HEK293T (cell line): ENCODE measurements at places on chromosomes 3 and 15.

DNA sequence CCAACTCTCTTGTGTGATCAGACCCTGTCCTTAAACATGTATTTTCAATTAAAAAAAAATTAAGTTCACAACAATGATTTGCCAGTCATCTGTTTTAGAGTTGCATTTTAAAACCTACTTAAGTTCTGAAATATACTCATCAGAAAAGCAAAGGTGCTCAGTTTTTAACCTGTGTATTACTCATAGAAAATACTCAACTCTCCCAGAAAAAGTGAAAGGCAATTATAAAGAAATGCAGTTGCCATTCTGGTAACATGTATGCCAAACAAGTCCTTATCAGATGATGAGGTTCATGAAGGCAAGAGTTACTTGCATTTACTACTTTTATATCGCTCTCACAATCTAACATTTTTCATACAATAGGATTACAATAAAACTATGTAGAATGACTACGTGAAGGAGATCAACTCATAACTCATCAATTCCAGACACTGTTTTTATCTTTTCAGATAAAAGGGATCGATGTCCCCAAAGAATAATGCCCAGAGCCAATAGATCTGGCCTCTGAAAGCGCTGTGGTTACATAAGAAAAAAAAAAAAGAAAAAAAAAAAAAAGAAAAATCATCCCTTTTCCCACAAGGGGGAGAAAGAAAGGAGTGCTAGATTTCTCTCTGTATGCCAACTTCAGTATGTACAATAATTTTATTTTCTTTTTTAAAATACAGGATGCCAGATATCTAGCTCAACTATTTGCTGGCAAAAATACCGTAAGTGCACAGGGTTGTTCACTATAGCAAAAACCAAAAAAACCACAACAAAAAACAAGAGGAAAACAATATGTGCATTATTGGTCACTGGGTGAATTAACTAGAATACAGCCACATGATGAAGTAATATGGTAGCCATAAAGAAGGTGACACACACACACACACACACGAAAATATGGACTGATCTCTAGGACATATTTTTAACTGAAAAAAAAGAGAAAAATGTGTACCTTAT, 137.4 kb downstream of the NR1I2 start:
- no peak for DNase-seq

DNA sequence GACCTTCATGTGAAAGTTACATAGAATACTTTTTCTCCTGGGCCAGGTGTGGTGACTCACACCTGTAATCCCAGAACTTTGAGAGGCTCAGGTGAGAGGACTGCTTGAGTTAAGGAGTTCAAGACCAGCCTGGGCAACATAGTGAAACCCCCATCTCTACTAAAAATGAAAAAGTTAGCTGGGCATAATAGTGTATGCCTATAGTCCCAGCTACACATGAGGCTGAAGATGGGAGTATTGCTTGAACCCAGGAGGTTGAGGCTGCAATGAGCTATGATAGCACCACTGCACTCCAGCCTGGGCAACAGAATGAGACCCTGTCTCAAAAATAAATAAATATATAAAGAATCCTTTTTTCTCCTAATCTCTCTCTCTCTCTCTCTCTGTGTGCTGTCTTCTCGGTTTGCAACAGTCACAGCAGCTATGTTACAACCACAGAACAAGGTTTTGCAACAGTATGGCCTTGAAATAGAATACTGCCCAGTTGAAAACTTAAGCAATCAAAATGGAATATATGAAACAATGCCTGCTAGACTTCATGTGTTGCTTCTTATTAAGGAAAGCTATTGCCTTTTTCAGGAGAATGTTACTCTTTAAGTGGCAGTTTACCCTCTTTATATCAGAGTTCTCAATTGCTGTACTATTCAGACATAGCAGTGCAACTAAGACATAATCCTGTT, 12.3 kb upstream of the DENND4A start:
- DNase-seq: no peak

- DNase-seq: no peak
Observed at GRCh38 chr3:21447476-21448151, 303.4 kb downstream of the ZNF385D start.

DNA sequence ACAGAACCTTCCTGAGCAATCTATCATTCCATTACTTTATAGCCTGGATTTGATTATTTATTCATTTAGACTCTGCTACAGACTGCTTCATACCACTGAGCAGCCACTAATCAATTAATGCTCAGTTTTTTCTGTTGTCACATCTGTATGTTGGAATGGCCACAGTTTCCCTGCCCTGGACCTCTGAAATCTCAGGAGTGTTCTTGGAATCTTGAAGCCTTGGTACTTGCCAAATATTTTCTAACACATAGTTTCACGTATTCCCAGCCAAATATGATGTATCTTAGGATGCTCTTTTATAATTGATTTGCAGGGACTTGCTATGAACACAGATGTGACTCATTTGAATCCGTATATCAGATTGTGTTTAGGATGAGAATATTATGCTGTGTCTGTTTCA, 225.8 kb downstream of the TAFA4 start:
- DNase-seq: no peak

DNA sequence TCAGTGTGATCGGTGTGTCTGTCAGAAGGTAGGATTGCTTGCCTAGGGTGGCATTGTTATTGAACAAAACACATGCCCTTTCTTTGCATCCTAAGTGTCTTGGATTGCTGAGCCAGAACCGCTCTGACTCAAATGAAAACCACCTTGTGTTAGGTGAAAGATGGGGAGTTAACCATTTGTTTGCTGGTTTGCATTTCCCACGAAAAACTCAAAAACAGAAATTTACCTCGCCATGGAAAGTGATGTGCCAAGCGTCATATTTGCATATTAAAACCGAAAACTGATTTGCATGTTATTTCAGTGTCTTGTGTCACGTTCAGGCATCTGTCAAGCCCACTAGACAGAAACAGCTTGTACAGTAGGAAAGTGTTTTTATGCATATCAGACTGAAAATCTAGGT, 474.6 kb upstream of the TPRG1 start:
- no peak for DNase-seq

- DNase-seq: peak; percentile 50
Observed at GRCh38 chr15:45205192-45205591, 17.4 kb upstream of the SHF start.

DNA sequence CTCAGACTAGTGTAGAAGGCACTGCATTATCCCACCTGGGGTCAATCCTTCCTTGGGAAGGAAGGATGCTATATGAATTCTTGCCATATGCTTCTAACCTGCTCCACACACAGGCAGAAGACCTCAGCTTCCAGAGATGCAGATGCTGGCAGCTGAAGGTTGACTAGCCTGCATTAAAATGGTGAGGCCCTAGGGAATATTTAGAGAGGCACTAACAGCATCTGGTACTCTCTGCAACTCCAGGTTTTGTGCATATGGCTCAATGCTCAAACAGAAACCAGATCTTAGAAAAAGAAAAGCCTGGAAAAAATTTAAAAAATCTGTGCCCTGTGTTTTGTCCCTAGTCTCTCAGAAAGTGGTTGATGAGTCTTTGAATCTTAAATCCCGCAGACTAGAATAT, 56.0 kb upstream of the MYRIP start:
- no peak for DNase-seq

GRCh38 chr3:187017511-187018230, 87.3 kb downstream of the ST6GAL1 start:
- DNase-seq: no peak

- no peak for DNase-seq
Observed at GRCh38 chr3:13213911-13214846, 140.9 kb upstream of the IQSEC1 start.

DNA sequence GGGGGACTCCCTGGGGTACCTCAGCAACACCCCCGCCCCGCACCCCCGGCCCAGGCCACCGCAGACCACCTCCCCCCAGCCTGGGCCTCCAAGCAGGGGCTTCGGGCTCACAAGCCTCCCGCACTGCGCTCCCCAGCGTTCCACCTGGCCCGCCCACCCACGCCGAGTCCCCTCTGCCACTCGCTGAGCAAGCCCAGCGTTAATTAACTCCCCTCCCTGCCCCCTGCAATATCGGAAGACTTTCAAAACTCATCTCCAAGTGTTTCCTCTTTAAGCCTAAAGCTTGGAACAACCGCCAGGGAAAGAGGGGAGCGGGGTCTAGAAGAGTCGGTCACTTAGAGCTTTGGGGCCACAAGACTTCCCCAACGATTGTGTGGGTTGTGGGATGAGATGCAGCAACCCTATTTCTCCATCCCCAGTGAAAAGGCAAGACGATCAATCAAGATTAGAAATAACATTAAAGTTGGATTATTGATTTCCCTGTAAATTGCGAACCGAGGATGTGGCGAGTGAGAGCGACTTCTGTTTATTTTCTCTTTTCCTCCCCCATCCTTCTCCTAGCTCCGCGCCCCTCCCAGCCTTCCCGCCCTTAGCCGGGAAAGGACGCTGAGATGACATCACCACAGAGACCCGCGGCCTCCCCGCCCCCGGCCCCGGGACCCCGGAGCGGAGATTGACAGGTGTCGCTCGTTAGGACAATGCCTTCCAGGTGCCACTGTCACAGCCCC, 30.2 kb downstream of the NR2F2 start:
- peak; percentile 81 for DNase-seq

DNA sequence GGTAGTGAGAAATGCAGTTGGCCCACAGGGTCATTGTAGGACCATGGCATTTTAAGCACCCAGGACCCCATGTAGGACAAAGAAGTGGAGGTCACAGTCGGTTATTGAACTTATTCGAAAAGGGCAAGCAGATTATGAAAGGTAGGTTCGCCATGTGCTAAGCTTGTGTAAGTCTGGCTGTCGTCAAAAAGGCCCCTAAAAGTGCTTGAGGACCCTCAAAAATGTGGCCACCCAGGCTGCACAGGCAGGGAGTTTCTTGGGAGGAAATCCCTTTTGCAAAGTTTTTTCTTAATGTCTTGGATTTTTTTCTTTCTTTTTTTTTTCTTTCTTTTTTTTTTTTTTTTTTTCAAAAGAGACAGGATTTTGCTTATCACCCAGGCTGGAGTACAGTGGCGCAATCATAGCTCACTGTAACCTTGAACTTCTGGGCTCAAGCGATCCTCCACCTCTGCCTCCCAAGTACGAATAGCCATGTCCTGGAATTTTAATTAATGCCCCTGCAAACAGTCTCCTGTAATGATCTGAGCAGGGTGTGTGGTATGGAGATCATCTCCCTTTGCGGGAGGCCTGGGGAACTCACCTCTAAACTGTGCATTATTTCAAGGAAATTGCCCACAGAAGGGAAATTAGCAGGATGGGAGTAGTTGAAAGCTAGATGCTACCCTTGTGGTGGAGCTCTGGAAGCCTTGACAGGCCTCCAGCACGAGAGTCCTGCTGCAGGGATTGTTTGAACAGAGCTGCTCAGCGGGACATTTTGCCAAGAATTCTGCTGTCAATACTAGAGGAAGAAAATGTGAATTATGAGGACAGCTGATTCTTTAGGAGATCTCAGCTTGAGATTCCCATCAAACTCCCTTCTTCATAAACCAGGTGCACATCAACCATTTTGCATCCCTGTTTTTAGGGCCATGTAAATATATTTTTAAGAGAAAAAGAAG, 28.4 kb downstream of the THSD4 start:
- DNase-seq: no peak

GRCh38 chr15:96720656-96721055, 390.2 kb downstream of the NR2F2 start:
- no peak for DNase-seq

- DNase-seq: no peak
Observed at GRCh38 chr15:88658972-88659931, 20.4 kb downstream of the ISG20 start.

DNA sequence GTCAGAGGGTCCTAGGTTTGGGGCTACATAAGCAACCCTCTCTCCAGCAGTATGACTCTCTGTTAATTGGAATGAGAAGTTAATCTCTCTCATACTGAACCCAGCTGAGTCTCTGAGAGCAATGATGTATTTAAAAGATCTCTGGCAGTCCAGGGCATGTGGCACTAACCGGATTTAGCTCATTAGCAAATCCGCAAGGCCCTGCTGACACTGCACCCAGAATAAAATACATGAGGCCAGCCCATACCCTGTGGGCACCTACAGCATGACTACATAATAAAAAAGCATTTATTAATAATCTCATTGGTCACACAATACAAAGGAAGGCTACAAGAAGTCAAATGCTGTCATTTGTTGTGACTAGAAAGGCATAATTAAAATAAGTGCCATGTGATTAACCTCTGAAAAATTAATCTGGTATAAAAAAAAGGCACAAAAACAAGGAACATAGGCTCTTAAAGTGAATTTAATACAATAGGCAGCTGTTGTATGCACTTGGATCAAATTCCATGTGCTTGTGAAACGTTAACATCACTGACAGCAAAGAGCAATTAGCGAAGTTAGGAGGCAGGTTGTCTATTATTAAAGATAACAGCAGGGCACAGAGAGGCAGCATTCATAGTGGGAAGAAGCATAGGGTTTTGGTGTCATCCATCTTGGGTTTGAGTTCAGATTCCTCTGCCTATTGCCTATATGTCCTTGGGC, 381.2 kb downstream of the WDR72 start:
- no peak for DNase-seq

DNA sequence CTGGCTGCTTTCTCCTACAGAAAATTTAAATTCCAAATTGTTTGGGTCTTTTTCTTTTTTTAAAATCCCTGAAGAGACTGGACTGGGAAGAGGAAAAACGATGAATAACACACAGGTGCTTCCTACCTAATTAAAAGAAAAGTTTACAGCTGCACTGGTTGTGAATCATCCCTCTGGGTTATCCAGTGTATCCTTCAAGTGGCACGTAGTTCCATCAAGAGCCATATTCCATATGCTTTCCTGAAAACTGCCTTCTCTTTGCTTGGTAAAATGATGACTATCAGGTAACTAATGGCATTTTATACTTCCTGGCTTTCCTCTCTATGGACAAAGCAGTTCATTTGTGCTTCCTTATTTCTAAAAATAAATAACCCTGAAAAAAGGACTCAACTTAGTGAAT, 123.2 kb downstream of the MAGI1 start:
- no peak for DNase-seq

GRCh38 chr15:60795889-60796288, 316.9 kb upstream of the ICE2 start:
- no peak for DNase-seq

- DNase-seq: no peak
Observed at GRCh38 chr15:96494505-96494904, 164.0 kb downstream of the NR2F2 start.

- DNase-seq: no peak
Observed at GRCh38 chr3:159904455-159904854, 84.2 kb upstream of the IL12A start.

DNA sequence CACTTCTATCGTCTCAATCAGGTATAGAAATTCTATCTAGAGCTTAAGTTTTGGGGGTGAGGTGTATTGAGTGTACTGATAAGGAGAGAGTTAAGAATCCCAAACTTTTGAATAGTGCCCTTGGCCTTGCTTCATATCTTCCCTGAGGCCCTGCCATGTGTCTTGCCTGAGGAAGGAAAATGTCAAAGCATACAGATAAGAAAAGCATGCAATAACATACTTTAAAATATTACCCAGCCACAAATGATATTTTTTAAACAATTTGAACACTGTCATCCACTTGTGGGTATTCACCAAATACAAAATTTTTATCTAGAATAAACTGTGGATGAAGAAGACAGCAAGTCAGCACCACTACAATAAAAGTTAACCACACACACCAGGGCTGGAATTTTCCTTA, 631.0 kb upstream of the ALCAM start:
- DNase-seq: no peak

GRCh38 chr3:160765211-160765610, 9.2 kb downstream of the PPM1L start:
- no peak for DNase-seq

GRCh38 chr3:86629511-86629910, 361.4 kb downstream of the VGLL3 start:
- no peak for DNase-seq
